ENCODE measurements at places on chromosomes 12 and 14.

DNA sequence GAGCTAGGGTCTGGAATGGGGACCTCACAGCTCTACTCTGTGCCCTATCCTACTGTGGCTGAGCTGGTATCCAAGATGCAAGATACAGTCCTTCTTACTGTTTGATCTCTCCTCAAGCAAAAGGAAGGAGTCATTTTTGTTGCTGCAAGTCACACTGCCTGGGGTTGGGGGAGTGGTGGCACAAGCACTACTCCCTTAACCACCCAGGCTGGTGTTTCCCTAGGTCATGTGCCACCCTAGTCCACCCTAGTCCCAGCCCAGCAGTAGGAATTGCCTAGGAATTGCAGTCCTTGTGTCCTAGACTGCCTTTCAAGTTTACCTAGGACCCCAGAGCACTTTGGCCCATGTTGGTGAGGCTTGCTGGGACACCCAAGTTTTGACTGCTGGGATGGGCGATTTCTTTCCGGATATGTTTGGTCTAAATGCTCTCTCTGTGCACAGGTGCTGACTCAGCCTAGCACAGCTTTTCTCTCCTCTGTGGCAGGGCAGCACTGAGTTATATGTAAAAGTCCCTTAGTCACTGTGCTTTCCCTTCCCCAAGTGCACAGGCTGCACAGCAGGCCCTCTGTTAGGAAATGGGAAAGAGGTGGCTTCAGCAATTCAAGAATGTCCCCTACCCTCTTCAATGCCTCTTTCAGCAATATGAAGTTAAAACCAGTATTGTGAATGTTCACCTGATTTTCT, 54.9 kb downstream of the SLC6A15 start:
- no peak for DNase-seq

DNA sequence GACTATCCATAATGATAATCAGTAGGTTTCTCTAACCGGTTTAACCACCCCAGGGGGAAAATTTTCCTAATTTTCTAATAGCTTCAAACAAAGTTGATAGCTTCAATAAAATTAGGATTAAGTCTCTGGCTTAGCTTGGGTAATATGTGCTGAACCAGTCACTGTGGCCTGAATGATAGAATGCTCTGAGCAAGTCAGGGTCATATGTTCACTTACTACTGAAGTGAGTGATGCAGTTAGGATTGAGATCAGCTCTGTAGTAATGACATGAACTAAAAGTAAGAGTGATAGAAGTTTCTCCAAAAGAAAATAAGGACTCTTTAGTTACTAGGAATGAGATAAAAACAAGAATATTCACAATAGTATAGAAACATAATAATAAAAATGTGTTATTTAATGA, 32.6 kb downstream of the ETNK1 start:
- no peak for DNase-seq

- no peak for DNase-seq
Measured at GRCh38 chr14:66628636-66629035, 120.7 kb downstream of the GPHN start.

DNA sequence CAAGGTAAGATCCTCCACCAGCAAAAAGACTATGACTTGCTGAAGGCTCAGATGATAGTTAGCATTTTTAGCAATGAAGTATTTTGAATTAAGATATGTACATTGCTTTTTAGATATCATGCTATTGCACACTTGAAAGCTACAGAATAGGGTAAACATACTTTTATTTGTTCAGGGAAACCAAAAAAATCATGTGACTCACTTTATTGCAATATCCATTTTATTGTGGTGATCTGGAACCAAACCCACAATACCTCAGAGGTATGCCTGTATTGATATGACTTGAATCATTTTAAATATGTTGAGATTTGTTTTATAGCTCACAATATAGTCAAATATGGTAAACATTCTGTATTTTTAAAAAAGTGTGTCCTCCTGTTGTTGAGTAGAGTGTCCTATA, 96.1 kb downstream of the DIO3 start:
- DNase-seq: no peak

- no peak for DNase-seq
Measured at GRCh38 chr12:1356285-1356684, 238.1 kb downstream of the FBXL14 start.

DNA sequence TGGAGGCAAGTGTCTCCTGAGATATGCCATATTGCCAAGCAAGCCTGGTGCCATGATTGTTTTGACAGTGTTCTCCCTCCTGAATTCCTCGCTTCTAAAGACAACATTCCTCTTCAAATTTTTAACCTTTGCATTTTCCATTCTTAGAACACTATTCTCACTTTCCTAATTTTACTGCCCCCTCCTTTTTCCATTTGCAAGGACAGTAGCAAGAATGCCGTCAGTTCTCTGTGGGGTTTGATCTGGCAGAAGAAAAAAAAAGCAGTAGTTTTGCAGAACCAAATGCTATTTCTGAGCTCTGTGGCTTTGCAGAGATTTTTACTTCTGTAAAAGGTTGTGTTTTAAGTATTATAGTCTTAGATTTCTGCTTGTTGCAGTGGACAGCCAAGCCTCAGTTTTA, 295.2 kb downstream of the NUAK1 start:
- DNase-seq: no peak

GRCh38 chr14:55279384-55279783, 8.2 kb downstream of the FBXO34 start:
- DNase-seq: no peak

DNA sequence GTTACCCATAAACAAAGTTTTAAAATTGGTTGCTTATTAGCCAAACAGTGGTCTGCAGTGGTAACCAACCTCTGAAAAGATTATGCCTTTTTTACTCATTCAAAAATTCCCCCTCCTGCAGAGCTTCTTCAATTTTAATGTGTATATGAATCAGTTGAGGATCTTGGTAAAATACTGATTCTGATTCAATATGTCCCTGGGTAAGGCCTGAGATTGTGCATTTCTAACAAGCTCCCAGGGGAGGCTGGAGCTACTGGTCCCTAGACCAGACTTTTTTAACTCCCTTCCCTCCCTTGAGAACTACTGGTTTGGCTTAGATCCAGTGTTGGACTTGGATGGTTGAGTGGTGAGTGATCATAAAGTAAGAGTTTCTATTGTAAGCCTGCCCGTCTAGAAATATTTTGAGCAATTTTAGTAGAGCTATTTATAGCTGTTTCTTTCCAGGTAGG, 90.2 kb downstream of the FUT8 start:
- DNase-seq: no peak

DNA sequence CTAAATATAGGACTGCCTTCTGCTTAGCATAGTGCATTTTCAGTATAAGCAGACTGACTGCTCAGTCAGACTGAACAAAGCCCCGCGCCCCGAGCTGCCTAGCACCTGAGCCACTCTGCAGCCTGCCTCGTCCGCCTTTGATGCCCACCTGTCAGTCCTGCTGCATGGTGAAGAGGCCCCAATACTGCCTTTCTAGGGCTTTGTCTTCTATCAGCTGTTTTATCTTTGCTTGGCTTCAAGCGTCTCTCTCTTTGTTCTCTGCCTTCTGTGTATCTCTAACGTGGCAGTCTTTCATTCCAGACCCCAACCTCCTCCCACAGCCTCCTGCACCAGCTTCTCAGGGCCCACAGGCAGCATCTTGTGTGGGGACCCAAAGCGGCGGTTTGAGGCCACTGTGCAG, 1001.0 kb downstream of the VRK1 start:
- DNase-seq: no peak

GRCh38 chr12:89817501-89818226, 109.0 kb upstream of the ATP2B1 start:
- DNase-seq: no peak

- no peak for DNase-seq
Measured at GRCh38 chr12:132837693-132838409, 9.2 kb upstream of the GOLGA3 start.

DNA sequence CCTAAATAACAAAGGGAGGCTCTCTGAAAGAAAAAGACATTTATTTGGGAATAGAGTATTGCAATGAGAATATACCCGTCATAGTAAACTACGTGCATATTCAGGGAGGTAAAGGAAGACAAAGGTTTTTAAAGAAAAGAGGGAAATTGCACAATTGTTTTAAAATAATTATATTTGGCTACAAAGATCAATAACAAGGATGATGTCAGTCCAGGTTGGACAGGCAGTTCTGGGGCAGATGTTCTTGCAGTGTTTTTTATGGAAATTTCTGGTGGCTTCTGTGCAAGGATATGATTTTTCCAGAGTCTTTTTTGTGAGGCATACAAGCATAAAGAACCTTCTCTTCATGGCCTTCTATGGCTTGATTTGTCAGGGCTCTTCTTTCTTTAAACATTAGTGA, 29.6 kb downstream of the HSD17B6 start:
- no peak for DNase-seq

- no peak for DNase-seq
Measured at GRCh38 chr14:78758333-78758732, 588.2 kb downstream of the NRXN3 start.

- DNase-seq: no peak
Measured at GRCh38 chr12:40054555-40055227, 51.2 kb downstream of the SLC2A13 start.

DNA sequence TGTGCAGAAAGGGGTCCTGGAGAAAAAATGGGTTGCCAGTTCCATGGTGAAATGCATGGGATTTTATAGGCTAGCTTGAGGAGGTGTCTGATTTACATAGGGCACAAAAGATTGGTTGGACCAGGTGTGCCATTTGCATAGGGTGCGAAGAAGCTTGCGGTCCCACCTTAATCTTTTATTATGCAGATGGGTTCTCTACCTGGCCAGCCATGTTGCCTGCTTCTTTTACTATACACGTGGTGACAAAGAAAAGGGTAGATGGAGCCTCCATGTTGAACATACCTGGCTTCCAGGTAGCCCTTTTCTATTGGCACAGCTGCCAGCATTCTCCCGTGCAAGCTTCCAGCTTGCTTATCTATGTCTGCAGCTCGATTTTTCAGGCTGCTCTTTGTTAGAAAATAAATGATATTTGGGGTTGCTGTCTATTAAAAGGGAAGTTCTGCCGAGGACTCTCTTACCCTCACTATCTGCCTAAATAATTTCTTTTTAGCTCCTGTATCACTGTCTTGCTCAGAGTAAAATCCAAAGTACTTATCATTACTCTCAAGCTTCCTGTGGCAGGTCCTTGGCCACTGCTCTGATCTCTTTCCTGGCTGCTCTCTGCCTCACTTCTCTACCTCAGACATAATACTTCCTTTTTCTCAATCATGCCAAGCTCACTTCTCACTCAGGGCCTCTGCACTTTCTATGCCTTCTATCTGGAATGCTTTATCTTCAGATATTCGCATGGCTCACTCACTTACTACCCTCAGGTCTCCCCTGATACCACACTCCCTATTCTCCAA, 216.0 kb upstream of the DAAM1 start:
- no peak for DNase-seq

GRCh38 chr12:109432431-109432830, 44.7 kb downstream of the KCTD10 start:
- DNase-seq: no peak

DNA sequence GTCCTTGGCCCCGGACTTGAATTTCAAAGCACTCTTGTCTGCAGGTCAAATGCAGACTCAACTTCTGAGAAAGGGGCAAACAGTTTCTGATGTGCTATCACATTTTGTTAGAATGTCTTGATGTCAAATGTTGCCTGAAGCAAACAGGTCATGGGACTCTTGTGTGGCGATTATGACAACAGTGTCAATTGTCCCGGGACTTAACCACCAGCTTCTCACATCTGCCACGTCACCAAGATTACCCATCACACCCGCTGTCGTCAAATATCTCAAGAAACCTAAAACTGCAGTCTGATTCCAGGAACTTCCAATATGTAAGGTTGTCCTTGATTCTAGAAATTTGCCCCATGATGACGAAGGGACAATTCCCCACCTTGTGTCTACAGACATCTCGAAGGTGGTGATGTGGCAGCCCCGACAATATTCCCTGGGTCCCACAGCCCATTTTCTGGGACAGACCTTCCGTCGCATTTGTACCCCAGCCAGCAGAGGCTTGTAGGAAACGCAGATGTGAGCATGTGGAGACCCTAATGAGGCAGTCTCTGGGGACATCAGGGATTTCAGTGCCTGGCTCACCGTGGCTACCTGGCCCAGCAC, 21.3 kb downstream of the LRTM2 start:
- DNase-seq: no peak

- no peak for DNase-seq
Measured at GRCh38 chr12:93957168-93957567, 191.2 kb upstream of the PLXNC1 start.

DNA sequence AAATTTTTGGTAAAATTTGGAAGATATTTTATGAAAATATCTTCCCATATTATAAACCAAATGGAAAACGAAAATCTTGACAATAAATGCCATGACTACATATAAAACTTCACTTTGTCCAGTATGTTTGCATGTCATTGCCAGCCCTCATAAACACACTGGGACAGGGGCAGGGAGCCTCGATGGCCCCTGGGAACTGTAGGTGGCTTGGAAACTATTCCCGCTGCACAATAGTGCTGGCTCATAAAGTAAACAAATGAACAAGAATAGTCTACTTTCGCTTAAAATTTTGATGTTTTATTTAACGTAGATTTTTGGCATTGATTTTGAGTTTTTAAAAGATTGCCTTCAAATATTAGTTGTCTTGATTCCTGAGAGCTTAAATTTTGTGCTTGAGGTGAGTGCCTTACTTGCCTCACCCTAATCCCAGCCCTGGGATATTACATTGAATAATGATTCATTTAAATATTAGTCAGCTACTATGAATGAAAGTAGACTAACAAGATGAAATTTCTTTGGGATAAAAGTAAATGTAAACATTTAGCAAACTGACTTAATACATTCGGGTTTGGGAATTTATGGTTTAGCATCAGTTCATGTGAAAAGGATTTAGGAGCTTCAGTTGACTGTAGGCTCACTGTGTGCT, 74.0 kb upstream of the PKP2 start:
- DNase-seq: no peak

- no peak for DNase-seq
Measured at GRCh38 chr12:88703790-88704189, 123.5 kb upstream of the KITLG start.

DNA sequence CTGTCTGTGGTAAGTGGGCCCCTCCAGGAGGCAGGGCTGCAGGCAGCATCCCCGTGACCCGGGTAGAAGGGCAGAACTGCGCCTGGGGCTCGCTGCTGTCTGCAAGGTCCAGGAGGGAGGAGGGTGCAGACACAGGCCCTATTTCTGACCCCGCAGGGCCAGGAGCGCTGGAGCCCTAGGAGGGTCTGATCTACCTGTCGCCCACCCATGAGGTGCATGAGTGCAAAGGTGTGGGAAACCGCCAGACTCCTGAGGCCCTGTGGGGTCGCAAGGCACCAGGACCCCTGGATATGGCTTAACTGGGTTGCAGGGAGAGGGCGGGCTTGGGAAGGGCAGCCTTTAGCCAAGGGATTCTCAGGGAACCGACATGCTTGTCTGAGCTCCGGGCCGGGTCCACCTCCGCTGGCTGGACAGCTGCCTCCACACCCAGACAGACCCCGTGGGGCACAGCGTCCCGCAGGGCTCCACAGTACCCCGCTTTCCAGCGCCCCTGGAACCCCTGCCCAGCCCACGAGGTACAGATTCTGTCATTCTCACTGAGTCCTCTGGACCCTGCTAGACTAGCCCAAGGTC, 72.9 kb upstream of the TSPAN11 start:
- no peak for DNase-seq

- no peak for DNase-seq
Measured at GRCh38 chr12:992647-993046, 1.6 kb downstream of the ERC1 start.

GRCh38 chr14:103700753-103701490, 14.3 kb downstream of the XRCC3 start:
- no peak for DNase-seq

GRCh38 chr12:132243596-132244310, 85.6 kb downstream of the GALNT9 start:
- no peak for DNase-seq

Data from CD4-positive, alpha-beta T cell (primary cell).